CD8-positive, alpha-beta T cell (primary cell): ENCODE measurements at places on chromosomes 4 and X.

DNA sequence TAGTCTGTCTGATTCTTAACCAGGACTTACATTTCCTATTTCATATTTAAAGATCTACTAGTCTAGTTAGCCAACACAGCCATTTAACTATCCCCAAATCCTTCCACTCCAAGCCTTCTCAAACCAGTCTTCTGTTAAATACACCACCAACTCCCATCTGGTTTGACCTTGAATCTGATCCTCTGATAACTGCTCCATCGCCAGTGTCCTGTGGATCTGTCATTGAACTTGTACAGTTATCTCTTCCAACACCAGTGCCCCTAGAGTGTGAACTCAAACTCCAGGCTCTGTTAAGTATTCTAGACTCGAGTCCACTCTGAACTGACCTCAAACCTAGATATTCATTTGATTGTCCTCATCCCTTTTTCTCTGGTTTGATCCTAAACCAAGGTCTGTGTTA lies 14.4 kb downstream of the WDR13 start:
- DNase-seq, result no peak

DNA sequence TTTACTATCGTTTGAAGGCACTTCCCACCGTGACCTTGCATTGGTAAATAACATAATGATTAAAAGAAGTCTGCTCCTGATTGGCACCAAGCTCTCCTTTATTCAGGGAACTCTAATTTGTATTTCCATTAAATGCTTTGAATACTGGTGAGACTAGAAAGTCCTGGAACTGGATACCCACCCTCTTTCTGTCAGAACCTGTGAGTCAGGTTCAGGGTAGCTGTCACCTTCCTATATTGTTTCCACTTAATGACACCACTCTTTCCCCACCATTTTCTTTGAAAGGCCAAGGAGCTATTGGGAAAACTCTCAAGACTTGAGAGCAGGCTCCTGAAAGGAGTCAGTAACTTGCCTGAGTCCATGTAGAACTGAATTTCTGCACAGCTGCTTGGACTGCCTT lies 55.9 kb upstream of the RASSF6 start:
- no peak for DNase-seq

DNA sequence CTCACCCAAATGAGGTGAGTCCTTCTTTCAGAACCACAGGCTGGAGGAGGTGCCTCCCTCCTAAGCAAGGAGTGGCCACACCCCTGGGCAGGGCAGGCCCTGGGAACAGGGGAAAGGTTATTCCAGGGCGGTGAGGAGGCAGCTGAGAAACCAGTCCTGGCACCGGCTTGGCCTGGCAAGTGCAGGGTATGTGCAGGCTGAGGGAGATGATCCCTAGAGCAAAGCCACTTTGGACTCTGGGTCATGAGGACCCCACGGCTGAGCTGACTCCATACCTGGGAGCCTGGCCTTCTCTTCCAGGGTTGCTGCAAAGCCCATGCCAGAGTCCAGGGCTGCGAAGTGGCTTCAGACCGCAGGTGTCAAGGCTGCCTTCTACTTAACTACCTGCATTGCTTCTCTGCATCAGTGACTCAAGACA lies 49.5 kb upstream of the HELT start:
- no peak for DNase-seq

DNA sequence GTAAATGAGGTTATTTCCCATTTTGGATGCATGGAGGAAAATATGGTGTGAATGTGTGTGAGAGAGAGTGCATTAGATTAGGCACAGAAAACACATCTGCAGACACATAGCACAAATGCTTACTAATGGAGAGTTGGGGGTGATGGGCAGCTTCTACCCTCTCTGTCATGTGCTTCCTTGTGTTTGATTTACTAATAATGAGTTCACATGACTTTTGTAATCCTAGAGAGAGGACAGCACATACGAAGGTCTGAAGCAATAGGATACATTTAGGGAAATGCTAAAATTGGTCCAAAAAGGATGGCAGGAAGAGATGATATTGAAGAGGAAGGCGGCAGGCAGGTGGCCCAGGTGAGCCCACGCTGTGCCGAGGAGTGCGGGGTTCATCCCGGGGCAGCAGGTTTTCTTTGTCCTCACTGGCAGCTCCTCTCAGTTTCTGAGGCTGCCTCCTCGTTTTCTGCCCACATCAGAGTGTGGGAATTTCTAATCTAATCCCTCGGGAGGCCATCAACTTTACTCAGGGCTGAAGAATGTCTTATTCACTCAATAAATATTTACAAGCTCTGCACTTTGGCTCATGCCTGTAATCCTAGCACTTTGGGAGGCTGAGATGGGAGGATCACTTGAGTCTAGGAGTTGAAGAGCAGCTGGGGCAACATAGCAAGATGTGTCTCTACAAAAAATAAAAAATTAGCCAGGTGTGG lies 15.9 kb upstream of the MAP9 start:
- DNase-seq, result no peak

DNA sequence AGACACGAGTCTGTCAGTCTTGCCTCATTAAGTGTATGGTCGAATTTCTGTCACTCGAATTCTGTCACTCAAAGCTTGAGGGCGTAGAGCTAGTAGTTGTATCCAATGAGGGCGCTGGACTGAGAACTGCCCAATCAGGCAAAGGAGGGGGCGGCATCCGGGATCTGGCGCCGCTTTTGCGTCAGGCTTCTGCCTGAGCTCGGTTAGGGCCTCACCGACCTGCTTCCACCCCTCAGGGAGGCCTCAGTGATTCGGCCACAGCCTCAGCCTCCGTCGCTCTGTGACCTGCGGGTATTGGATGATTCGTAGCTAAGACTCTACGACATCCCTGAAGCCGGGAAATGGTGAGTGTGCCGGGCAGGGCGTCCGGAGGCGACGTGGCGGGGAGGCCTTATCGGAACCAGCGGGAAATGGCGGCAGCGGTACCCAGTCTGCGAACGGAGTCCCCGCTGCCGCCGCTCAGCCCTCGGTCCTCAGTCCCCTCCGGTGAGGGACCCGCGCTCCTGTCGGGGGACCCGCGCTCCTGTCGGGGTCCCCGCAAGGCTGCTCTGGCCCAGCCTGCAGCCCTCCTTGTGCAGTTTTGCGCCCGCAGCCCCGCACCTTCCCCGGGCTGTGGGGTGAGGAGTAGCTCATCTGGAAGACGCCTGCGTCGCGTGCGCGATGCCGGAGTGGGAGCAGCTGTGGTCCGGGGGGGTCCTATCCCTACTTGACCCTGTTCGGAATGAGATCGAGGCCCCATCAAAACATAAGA lies 88.3 kb downstream of the ZNF718 start:
- no peak for DNase-seq

GRCh38 chr4:65552057-65552456 lies 118.2 kb downstream of the EPHA5 start:
- no peak for DNase-seq

GRCh38 chr4:106818764-106819163 lies 217.3 kb downstream of the DKK2 start:
- no peak for DNase-seq

- DNase-seq, result no peak
Observed at GRCh38 chr4:159344877-159345276, 242.0 kb downstream of the RAPGEF2 start.

DNA sequence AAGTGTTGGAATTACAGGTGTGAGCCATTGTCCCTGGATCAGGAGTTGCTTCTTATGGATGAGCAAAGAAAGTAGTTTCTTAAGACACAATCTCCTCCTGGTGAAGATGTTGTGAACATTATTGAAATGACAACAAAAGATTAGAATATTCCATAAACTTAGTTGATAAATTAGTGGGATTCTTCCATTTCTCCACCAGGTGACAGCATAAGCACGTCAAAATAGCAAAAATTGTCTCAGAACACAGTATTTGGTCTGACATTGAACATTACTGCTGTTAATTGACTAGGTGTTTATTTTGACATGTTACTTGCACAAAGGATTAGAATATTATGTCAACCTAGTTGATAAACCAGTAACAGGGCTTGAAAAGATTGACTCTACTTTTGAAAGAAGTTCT lies 21.6 kb downstream of the CLDN34 start:
- no peak for DNase-seq

- DNase-seq, result no peak
Observed at GRCh38 chr4:27514711-27515110, 654.1 kb downstream of the STIM2 start.

GRCh38 chrX:36087366-36087765 lies 167.8 kb downstream of the CFAP47 start:
- DNase-seq, result no peak

- DNase-seq, result no peak
Observed at GRCh38 chr4:16213121-16213520, 13.2 kb downstream of the TAPT1 start.

- no peak for DNase-seq
Observed at GRCh38 chr4:38313999-38314561, 349.9 kb upstream of the KLF3 start.

DNA sequence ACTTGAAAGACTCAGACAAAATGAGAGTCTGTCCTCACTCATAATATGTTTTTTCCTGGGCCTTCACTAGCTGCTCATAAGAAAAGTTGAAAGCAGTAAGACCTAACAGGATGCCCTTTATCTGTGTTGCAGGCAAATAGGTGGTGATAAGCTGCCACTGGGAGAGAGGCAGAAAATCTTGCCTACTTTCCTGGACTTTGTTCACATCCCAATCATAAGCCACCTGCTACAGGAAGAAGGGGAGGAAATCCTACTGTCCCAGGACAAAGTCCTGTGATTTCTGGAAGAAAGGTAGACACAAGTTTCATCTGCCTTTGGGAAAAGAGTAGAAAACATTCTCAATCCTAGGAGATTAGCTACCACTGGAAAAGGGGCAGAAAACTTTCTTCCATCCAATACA lies 13.3 kb upstream of the SPANXN2 start:
- no peak for DNase-seq

DNA sequence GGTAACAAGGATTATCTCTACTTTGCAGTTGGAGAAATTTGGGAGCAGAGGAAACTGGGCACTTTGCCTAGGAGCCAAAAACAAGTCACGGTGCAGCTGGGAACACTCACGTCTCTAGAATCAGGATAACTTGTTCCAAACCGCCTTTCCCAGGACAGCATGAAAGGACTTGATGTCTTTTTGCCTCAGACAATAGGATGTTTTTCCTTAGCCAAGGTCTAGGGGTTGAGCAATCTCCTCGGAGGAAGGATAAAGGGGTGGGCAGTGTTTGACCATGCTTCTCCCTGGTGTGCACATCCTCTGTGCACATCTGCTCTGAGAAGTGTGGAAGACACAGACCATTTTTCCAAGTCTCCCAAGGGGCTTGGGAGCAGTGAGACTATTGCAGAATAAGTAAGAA lies 1.7 kb upstream of the SPARCL1 start:
- DNase-seq, result no peak

DNA sequence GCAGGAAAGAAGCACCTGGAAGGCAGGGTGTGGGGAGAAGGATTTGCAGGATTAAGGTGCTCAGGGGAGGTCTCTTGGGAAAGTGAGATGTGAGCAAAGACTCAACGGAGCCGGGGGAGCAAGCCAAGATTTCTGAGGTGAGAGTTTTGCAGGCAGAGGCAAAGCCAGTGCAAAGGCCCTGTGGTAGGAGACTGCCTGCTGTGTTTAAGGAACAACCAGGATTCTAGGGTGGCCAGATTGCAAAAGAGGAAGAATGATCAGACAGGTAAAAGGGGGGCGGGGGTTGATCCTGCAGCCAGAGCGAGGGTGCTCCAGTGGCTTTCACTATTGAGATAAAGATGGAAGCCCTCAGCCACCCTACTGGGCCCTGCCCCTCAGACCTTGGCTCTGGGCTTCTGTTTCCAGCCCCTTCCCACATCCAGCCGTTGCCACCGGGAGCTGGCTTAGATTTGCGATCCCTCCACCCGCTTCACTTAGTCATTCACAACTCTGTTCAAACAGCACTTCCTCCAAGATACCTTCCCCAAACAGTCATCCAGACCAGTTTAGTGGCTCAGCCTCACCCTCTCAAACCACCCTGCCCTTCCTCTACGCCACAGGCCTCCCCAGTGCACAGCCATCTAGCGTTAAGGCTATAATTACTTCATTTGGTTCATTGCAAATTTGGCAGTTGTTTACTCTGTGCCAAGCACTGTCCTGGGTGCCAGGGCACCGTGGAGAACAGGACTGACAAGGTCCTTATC lies 23.3 kb upstream of the BCOR start:
- no peak for DNase-seq

DNA sequence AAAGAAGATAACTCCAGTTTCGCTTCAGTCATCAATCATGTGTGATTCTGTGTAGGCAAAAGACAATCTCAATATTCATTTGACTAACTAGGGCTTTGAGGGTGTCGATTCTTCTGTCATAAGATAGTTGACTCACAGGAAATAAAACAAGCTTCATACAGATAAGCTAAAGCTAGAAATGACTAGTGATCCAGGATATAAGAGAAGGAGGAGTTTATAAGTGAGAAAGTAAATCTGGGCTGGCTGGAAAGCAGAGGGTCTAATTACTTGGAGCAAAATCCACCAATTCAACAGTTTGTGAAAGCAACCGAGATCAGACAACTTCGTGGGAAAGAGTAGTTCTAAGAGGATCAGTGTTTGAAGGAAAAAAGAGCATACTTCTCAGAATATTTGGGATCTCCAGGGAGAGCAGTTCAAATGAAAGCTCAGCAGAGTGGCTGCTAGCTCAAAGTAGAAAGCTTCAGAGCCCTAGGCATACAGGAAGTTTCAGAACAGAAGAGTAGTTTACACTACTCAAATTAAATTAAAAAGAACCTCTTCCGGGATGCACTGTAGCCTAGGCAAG lies 429.3 kb downstream of the INPP4B start:
- no peak for DNase-seq

- DNase-seq, result no peak
Observed at GRCh38 chr4:5212255-5213013, 161.2 kb downstream of the STK32B start.

GRCh38 chrX:75989806-75990590 lies 182.9 kb upstream of the PBDC1 start:
- DNase-seq, result no peak

GRCh38 chrX:129565046-129565650 lies 25.1 kb downstream of the OCRL start:
- no peak for DNase-seq

- DNase-seq, result no peak
Observed at GRCh38 chrX:58044130-58044529, 133.9 kb upstream of the ZXDA start.

- DNase-seq, result no peak
Observed at GRCh38 chr4:53103481-53103880, 241.4 kb downstream of the RASL11B start.

DNA sequence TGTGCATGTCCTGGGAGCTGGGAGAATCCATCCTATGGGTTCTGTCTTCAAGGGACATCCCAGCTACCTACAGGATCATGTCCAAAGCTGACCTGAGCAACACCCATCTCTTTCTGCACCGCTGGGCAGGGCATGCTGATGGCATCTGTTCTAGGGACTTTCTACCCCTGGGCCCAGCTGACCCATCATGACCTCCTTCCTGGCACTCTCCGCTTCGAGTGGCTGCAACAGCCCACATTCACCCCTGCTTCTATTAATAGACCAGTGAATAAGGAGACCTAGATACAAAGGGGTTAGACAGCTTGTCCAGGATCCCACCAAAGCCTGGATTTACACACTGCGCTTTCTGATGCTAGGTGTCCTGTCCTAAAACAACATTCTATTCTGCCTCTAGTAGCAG lies 44.6 kb upstream of the GPR173 start:
- no peak for DNase-seq

DNA sequence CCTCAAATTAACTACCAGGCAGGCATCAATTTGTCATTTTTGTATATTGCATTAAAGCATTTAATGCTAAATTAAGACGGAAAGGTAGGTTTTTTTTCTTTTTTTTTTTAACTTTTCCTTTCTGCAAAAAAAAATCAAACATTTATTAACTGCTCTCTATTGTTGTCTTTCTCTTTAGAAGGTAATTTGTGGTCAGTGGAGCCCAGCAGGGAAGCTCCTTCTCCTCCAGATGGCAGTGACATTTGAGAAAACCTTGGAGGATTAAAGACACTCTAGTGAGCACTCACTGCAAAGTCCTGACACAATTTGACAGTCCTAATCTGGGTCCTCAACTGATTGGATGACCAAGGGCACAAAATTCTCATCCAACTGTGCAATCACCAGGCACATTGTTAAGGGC lies 102.4 kb downstream of the SLIT2 start:
- DNase-seq, result no peak
